ENCODE measurements at places on chromosomes 13 and 19.

- DNase-seq: no peak
Measured at GRCh38 chr13:97567510-97568243, 133.7 kb downstream of the RAP2A start.

- no peak for DNase-seq
Measured at GRCh38 chr13:53197424-53197823, 168.8 kb downstream of the OLFM4 start.

- DNase-seq: no peak
Measured at GRCh38 chr13:79918620-79919019, 422.3 kb downstream of the SPRY2 start.

DNA sequence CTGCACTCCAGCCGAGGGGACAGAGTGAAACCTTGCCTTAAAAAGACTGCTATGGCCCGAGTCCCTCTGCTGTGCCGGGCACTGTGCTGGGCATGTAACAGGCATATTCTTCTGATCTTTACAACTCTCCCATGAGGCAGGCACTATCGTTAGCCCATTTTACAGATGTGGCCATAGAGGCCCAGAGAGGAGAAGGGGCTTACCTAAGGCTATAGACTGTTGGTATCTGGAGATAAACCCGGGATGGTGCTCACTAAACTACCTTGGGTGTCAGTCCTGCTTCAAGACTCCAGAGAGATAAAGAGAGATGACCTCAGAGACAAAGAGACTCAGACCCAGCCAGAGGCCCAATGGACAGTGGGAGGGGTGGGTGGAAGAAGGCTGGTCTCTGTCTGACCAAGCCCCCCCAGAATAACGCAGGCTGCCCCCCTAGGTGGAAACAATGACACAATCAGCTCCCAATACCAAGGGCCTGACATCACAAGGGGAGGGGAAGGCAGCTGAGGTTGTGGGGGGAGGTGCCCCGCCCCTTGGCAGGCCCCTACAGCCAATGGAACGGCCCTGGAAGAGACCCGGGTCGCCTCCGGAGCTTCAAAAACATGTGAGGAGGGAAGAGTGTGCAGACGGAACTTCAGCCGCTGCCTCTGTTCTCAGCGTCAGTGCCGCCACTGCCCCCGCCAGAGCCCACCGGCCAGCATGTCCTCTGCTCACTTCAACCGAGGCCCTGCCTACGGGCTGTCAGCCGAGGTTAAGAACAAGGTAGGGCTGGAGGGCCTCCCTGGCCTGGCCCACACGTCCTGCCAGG is at the start of gene CNN1:
CNN1 (plus strand) TSS at position 620 of the 805 bp plus-strand sequence; CDS start at position 697, 77 bp downstream.
- DNase-seq: no peak

DNA sequence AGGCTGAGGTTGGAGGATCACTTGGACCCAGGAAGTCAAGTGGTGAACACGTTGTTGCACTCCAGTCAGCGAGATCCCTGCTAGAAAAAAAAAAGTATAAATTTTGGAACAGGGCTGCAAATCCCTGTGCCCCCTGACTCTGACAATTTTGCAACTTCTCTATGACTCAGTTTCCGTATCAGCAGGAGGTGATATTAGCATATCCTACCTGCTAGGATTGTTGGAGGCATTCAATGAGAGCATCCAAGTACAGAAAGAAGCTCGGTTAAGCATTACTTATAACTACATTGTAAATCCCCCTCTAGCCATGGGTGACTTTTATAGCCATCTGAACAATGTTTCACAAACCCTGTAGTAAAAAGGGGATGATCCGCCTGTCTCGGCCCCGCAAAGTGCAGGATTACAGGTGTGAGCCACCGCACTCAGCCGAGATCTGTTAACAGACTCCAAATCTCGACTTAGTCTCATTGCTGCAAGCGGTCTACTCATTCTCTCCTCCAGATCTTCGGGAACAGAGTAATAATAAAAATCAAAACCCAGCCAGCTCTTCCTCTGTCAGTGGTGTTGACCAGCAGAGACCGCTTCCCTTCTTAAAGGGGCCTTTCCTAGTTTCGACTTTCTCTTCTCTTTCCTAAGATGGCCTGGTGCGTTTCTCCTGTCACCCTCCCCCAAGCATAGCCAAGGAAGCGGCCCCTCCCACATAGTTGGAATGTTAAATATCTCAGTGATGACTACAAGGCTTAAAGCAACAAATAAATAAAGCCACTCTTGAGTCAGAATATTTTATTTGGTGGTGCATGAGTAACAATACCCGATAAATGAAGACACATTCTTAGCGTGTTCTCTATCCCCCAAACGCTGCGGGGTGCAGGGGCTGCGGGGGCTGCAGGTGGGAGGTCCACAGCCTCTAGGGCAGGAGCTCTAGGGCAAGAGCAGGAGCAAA is 10.3 kb upstream of the BICRA start:
- no peak for DNase-seq

DNA sequence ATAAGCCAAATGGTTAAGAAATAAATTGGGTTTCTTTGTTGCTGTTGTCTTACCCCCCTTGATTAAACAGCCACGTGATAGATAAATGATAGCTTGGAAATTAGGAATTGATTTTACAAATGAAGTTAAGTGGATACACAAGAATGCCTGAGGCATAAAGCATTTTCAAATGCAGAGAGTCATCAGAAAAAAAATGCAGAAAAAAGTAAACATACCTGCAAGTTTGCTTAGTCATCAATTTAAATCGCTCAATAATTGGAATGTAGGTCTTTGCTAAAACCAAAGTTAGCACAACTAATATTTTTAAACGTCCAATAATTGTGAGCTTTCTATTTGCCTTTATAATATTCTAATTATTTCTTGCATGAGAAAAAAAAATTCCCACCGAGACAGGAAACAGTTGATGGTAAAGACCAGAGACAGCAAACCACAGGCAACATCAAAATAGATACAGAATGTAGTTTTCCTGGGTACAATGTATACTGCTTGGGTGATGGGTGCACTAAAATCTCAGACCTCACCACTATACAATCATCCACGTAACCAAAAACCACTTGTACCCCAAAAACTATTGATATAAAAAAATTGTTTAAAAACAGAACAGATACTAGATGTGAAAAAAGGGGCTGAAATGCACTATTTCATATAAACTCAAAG is 924.0 kb downstream of the PCDH9 start:
- no peak for DNase-seq

- no peak for DNase-seq
Measured at GRCh38 chr13:62046512-62046911, 630.9 kb upstream of the PCDH20 start.

DNA sequence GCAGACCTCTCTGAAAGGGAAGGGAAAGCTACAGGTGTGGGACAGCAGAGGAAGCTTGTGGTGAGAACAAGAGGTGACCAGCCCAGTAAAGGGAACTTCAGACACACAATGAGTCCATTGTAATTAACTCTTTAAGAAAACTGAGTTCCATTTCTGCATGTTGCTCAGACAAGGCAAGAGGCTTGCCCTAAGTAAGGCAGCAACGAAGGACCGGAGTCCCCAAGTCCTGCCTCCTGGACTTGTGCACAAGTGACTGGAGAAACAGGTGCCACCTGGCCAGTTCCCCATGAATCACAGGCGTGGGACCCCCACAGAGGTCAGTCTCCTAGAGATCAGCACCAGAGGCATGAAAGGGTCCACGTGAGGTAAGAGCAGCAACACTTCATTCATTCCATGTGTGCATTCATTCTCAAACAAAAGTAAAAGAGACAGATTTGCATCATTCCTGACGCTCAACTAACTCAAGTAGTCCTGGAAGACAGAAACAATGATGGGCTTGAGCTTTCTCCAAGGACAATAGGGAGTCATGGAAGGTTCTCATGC is 14.7 kb upstream of the SIGLEC6 start:
- no peak for DNase-seq

DNA sequence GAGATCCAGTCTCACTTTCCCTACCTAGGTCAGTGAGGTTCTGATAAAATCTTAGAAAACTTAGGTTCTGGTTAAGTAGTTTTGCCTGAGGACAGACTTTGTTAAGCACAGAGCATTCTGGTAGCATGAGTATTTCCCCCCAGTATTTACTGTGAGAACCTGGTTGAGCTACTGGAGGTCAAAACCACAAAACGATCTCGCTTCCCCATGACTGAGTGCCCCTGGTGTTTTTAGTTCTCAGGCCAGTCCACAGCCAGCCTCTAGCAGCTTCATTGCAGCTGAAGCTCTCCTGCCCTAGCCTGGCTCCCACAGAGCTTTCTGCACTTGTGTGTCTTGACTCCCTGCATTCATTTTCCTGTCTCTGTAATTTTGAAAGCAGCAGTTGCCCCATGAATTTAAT is 1138.2 kb downstream of the UQCRFS1 start:
- no peak for DNase-seq

DNA sequence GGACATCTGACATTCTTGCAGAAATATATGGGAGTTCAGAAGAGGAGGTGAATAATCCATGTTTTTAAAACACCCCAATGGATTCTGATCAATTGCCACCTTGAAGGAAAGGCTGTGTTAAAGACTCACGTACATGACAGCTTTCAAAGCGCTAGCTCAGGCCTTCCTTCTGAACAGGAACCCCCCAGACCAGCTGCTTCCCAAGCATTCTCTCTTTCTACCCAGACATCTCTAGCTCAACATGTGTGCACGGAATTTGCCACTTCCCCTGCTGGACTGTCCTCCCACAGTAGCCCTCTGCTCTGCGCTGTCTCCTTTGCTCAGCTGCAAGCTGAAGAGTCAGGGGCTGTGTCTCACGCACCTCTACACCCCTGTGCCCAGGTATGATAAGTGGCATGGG is 54.5 kb downstream of the STK24 start:
- DNase-seq: no peak

- no peak for DNase-seq
Measured at GRCh38 chr19:16920816-16921529, 32.2 kb downstream of the F2RL3 start.

GRCh38 chr13:51501096-51501495 is 48.3 kb upstream of the INTS6 start:
- DNase-seq: no peak

DNA sequence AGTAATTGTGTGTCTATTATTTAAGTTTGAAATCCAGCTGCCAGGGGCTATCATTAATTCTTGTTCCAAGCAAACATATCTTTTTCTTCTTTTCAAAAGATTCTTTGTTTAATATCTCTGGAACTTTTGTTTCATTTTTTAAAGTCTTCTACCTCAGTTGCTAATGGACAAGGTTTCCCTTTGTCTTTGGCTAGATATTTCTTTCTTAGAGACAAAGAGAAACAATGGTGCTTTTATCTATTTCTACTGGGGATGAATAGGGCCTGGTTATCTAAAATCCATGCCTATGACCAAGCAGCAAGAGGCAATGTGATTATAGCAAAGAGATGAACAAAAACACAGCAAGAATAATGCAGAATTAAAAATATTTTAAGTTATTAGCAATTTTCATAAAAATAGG is 661.3 kb upstream of the KLF12 start:
- no peak for DNase-seq

- DNase-seq: no peak
Measured at GRCh38 chr13:31119966-31120700, 41.6 kb downstream of the HSPH1 start.

DNA sequence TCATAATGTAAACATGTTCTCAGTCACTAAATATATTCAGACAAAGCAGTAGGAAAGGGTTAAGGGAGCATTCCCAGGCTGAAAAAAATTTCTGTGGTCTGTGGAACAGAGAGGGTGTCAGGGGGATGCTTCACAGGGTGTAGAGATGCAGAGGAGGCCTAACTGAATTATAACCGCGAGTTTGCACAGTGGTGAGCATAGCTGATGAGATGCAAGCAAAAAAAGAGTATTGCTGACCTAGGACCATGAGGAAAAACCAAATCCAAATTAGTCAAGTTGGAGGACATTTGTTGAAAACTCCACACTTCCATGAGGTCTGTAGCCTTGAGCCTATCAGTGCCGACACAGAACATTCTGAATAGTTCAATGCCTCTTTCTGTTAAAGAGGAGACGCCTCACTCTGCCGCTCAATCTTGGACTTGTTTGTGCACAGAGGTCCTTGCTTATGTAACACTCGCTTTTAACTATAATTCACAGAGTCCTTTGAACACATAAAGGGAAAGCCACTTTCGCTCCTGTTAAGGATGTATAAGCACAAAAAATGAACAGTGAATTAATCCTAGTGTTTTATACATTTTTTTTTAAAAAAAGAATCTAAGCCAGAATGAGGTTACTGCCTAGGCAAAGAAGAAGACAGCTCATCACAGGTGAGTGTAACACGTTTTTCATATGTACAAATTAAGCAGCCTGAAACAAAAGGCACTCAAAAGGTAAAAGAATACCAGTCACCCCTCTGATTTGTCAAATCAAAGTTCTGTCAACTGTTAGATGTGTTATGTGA is 25.8 kb upstream of the INTS6 start:
- DNase-seq: no peak

DNA sequence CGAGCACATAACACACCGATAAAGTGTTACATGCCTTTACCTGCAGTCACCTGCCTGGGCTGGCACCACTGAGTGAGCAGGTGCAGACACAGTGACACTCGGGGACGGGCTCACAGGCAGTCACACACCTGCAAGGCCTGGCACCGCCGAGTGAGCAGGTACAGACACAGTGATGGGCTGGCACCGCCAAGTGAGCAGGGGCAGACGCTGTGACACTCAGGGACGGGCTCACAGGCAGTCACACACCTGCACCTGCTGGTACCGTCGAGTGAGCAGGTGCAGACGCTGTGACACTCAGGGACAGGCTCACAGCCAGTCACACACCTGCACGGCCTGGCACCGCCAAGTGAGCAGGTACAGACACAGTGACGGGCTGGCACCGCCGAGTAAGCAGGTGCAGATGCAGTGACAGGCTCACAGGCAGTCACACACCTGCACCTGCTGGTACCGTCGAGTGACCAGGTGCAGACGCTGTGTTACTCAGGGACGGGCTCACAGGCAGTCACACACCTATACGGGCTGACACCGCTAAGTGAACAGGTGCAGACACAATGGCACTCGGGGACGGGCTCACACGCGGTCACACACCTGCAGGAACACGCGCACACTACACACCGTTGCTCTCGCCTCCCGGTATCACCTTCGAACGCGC is 470 bp downstream of the ZNF835 start:
- DNase-seq: no peak

DNA sequence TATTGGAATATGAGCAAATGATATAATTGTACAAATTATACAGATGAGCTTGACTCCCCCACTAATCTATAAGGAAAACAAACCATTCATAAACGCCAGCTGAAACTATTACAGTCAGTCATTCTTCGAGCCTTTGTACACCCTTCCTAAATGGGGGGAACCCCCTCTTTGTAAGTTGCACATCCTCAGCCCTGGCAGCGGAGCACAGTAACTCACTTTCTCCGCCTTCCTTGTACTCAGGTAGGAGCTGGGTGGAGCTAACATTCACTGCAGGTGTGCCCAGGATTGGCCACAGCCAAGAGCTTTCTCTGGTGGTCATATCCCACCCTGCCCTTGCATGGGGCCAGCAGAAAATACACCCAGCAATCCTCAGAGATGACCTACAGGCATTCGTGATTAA is 28.6 kb downstream of the PIN1 start:
- no peak for DNase-seq

DNA sequence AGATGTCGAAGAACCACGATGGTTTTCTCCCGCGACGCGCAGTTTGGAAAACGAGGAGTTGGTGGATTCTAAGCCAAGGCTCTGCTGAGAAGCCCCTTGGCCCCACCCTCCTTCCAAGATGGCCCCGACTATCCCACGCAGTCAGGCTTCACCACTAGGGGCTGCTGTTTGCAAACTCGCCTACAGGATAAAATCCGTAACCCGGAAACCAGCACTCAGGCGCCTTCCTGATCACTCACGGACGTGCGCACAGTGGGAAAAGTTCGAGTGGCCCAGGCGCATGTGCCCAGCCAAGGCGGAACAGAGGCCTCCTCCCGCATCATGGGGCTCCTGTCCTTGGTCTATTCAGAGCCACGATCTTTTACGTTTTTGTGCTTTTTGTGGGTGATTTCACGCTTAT is 19.2 kb upstream of the UQCR11 start:
- no peak for DNase-seq

GRCh38 chr19:48271531-48272151 is 1.8 kb downstream of the ZNF114 start:
- no peak for DNase-seq
